ENCODE measurements at places on chromosomes 12 and 14. TPM values are rescaled to one million over a fixed set of nuclear protein-coding genes. Genes with fewer than 3 reads are reported as not detected.

KRT77 gene
- not detected for total RNA-seq

TEX22 gene
- total RNA-seq: 1.8 TPM

NKX2-8 gene
- total RNA-seq: not detected

PZP gene
- total RNA-seq: not detected

STAB2 gene
- total RNA-seq: not detected

PRKD1 gene
- total RNA-seq: not detected

WNT1 gene
- 1.7 TPM for total RNA-seq

VRTN gene
- not detected for total RNA-seq

DTX3 gene
- total RNA-seq: 65.1 TPM

RNF34 gene
- 62.3 TPM for total RNA-seq

LTBR gene
- 4.4 TPM for total RNA-seq

MYF5 gene
- total RNA-seq: not detected

IKZF4 gene
- total RNA-seq: 4.4 TPM

SLC2A3 gene
- total RNA-seq: 534 TPM

KRT7 gene
- total RNA-seq: not detected

PRH2 gene
- not detected for total RNA-seq

KCNK10 gene
- total RNA-seq: not detected

PLEKHA5 gene
- total RNA-seq: 7.0 TPM

ADAM20 gene
- 0.63 TPM for total RNA-seq

SLC2A14 gene
- total RNA-seq: 0.25 TPM

All from natural killer cell (primary cell).